Uterus (tissue), 4 donors: ENCODE measurements at places on chromosomes 4 and X. TPM values are rescaled to one million over a fixed set of nuclear protein-coding genes. Genes with fewer than 3 reads are reported as not detected.
A peak's percentile ranks its signal among the peaks of the same experiment; 100 is the strongest.

- no peak for DNase-seq
These were observed 1.4 kb downstream of the CXCR3 start for GRCh38 chrX:71616672-71617529.

DNA sequence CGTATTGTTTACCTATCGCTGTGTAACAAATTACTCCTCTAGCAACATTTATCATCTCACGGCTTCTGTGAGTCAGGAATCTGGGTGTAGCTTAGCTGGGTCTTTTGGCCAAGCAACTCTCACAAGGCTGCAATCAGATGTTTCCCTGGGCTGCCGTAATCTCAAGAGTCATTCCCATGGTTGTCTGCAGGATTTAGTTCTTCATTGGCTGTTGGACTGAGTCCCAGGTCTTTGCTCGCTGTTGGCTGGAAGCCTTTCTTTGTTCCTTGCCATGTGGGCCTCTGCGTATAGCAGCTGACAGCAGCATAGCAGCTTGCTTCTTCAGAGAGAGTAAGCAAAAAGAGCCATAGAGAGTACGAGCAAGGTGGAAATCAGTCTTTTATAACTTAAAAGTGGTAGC, 16.8 kb downstream of the POLR2B start:
- peak; percentile 63 for DNase-seq

DNA sequence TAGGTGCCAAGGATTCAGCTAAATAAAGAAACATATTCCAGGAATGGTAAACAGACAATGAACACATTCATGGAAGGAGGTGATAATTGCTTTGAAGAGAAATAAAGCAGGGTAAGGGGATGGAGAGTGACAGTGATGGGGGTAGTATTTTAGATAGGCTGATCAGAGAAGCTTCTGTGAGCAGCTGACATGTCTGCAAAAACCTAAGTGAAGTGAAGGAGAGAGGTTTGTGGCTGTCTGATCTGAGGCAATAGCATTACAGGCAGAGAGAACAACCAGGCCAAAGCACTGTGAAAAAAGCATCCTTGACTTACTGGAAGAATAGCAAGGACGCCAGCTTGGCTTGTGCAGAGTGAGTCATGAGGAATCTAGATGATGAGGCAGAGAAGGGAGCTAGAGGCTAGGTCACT, 271.9 kb upstream of the GATB start:
- DNase-seq, result no peak

DNA sequence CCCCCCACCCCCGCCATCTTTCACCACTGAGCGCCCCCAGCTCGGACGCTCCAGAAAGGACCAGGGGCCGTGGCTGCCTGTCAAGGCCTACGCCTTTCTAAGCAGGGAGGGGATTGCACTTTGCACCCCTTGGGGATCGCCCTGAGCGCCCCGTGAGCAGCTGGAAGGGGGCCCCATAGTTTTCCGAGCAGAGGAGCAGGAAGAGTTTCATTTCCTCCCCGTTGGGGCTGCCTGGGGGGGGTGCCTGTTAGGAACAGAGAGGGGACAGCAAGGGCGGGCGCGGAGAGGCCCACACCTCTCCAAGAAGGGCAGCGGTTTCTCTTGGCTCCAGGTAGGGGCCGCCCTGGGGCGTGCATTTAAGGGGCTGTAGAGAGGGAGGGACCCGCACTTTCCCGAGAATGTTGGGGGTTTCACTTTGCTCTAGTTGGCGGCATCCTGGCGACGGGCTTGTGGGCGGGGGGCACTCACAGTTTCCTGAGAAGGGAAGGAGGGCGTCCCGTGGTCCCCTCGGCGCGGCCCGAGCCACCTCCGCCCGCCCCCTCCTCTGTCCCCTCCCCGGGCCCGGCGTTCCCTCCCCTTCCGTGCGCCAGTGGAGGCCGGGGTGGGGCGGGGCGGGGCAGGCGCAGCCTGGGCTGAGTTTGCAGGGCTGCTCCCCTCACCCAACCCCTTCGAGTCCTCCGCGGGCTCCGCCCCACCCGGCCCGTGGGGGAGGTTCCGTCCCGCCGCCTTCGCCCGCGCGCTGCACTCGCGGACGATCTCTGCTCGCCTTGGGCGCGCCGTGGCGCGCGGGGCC, 82.3 kb upstream of the CD99 start:
- peak; percentile 88 for DNase-seq

- DNase-seq, result no peak
These were observed 1870.5 kb upstream of the TENM3 start for GRCh38 chr4:180372691-180373090.

Gene AFP
- not detected for total RNA-seq

Gene SATL1
- 0.48 TPM for total RNA-seq

Gene NXF3
- 0.35 TPM for total RNA-seq

- DNase-seq, result no peak
These were observed 2528.4 kb downstream of the ARAP2 start for GRCh38 chr4:33715841-33716395.

Gene SSX2B
- total RNA-seq, result not detected

Gene IL2
- total RNA-seq, result not detected

DNA sequence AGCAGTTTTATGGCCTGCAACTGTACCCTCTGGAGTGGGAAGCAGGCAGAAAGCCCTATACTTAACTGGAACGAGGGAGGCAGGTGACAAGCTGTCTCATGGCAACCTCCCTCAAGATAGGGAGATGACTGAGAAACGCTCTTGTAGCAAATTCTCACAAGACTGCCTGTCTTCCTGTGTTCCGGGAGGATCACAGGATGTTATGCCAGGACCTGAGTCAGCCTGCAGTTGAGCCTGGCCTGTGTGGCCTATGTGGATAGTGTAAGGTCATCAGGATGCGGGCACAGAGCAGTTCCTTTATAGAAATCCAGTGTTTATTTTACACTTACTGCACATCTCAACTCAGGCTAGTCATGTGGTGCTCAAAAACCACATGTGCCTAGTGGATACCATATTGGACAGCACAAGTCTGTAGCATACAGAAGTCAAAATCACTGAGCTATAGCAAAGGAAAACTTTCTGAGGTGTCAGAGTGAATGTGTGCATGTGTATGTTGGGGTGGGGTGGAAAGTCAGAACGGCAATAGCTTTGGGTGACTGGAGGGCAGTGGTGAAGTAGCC, 25.2 kb downstream of the TAF7L start:
- no peak for DNase-seq

DNA sequence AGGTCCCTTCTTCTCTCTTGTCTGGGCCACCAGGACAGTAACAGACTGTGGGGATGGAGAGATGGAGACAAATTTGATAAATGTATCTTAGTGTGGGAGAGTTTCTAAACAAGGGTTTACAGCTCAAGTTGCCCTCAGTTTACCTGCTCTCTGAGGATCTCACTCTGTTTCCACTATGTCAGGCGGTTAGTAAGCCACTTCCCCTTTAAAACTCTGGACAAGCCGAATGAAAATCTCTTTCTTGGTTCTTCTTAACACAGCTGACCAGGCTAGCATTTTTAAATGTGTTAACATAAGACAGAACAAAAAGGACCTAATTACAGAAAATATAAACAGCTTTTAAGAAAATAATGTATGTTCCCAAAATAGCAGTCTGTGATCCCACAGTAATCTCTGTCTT, 2.9 kb upstream of the SCARB2 start:
- no peak for DNase-seq

- no peak for DNase-seq
These were observed 76.0 kb downstream of the NR3C2 start for GRCh38 chr4:148366251-148366650.

Gene XAGE2
- total RNA-seq, result not detected

Gene MAGEA9B
- total RNA-seq, result not detected

Gene PGAM4
- not detected for total RNA-seq

DNA sequence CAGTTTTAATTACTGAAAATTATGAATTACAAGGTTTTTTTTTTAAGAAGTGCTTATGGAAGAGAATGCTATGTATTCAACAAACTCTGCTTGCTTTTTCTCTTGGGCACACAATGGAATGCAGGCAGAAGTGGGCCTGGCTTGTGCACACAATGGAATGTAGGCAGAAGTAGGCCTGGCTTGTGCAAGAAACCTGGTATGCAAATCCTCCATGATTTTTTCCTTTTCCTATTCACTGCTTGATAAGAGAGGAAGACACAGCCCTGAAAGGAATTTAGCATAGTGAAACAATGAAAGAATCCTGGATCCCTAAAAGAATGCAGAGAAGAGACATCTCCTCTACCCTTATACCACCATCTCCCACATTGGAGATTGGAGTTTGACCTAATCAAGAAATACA, 138.4 kb downstream of the COL25A1 start:
- DNase-seq, result no peak

Gene NLGN4X
- total RNA-seq, result 17.4 TPM

- DNase-seq, result no peak
These were observed 1848.9 kb upstream of the TENM3 start for GRCh38 chr4:180394312-180394711.

- no peak for DNase-seq
These were observed 389.4 kb downstream of the GALNTL6 start for GRCh38 chr4:172202480-172203076.

Gene ADH7
- not detected for total RNA-seq

Gene NRK
- total RNA-seq, result 1.8 TPM

Gene VEGFD
- 13.2 TPM for total RNA-seq

GRCh38 chr4:24067367-24068193, 177.7 kb upstream of the PPARGC1A start:
- no peak for DNase-seq

- DNase-seq, result no peak
These were observed 33.2 kb upstream of the BMP15 start for GRCh38 chrX:50877310-50877709.

DNA sequence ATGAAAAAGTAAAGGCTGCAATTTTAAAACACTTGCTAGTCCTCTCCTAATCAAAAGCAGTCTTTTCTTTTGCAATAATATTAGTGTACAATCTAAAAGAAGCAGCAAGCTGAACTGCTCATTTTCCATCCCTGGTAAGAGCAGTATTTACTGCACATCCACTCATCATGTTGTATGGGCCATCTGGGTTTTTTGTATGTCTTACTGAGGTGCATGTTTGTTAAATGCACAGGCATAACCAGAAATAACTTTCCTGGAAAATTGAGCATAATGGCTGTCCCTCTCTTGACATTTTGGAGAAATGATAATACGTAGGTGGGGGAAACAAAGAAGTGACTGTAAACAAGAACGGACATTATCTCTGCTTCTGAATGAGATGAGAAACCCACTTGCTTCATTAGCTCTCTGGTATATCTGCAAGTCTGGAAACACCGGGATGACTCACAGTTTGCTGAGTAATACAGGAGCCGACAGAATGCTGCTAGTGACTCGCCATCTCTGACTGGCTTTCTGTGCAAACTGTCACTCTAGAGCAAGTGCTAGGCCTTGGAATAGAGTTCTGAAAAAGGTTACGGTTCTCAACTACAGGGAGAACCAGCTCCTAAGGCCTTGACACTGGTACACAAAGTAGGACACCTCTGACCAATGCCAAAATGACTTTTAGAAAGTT, 85.7 kb upstream of the MTM1 start:
- DNase-seq, result no peak

DNA sequence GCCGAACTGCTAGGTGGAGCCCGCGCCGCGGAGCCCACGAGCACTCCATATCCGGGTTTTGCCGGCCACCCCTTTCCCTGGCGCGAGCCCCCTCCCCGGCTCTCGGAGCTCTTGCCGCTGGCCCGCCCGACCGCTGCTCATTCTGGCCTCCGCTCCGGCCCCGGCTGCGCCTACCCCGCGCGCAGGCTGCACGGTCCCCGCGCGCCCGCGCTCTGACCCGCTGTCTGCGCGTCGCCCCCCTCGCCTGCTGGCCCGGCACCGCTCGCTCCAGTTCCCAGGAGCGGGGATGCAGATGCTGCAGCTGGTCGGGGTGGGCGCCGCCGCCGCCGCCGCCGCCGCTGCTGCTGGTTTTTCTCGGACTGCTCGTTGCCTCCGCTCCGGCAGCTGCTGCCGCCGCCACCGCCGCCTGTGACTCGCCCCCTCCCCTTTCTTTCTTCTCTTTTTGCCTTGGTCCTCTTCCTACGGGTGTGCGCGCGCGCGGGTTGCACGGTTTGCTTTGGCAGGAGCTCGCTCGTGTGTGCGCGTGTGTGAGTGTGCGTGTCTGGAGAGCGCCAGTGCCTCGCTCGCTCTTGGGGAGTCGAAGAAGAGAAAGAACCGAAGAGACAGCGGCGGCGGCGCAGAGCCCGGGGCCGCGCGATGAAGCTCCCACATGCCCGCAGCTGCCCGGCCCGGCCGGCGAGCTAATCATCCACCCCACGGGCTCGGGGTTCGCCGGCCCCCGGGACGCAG, at the start of gene ADGRL3:
Gene ADGRL3 (plus strand): TSS at position 140 of the 729 bp plus-strand sequence.
- peak; percentile 26 for DNase-seq

GRCh38 chr4:26356081-26356501, 35.3 kb downstream of the RBPJ start:
- DNase-seq, result no peak

GRCh38 chr4:140256335-140256734, 102.4 kb upstream of the MAML3 start:
- DNase-seq, result no peak
